ENCODE measurements at places on chromosomes 1 and 21.

- DNase-seq, result no peak
Measured at GRCh38 chr1:52153898-52154297, 12.0 kb downstream of the ZFYVE9 start.

DNA sequence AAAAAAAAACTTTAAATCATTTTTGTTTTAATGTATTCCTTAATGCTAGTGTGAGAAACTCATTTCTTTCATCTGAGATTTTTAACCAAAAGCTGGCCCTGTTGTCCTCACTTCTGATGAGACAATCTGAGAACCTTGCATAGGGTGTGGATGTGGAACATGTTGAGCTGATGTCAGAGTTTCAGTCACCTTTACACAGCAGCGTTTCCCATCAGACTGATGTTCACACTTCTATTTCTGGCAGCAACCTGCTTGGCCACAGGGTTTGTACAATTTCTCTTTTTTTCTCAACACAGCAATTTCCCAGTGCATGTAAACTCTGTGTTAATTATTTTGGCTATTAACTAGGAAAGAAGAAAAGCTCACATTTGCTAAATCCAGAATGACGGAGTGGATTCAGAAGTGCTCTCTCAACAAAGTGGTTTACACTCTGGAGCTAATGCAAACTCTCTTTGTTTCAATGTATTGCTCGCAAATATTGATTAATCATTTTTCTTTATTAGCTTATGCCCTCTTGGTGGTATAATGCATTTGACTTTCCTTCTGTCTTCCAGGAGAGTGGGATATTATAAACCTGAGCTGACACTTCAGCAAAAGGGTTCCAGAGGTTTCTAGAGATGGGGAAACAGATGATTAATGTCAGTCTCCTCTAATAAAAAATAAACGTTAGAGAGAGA is 70.5 kb upstream of the HSPA13 start:
- DNase-seq, result no peak

DNA sequence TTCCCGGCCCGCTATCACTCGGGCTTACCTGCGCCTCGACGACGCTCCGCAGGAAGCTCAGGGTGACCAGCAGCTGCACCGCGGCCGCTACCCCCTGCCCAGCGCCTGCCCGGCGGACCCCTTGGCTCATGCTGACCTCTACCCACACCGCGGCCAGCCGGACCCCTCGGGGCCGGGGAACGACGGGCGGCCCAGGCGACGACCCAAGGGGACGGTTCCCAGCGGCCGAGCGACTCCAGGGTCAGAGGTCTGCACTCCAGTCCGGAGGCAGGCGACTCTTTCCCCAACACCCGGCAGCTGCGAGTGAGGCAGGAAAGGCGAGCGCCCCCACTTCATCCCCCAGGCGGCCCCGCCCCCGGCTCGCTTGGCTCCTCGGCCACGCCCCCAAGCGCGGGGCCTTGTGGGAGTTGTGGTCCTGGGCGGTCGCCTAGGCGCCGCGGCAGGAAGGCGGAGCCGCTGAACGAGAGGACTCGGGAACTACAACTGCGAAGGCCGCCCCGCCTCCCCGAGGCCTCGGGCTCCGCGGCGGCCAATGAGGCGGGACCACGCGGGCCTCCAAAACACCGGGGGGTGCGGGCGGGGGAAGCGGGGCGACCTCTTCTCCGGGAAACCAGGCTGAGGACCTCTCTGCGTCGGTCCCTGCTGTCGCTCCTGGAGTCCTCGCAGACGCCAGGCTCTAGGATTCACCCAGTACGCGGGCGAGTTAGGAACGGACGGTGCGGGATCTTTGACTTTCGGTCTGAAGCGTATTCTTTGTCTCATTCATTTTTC is at the start of gene ERO1B:
TSS of gene ERO1B (minus strand) at position 305 of the 771 bp plus-strand sequence. CDS start at position 130, 175 bp downstream.
- DNase-seq, result peak; percentile 93

- no peak for DNase-seq
Measured at GRCh38 chr21:31182231-31183140, 144.2 kb upstream of the KRTAP19-8 start.

DNA sequence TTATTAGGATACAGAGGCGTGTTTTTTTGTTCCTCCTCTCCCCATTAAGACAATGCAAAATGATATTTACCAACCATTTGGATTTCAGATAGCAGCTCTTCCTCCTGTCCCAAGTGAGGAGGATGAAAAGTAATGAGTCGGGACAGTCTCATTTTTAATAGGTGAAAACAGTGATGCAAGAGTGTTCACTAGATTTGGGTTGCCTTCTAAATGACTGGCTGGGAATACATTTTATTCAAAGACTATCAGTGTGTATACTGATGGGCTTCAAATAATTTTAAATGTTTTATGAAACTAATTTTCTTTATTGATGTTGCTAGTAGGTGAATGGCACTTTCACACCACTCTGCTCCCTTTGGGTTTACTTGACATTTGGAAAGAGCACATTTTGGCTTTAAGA is 2.1 kb downstream of the RCOR3 start:
- no peak for DNase-seq

DNA sequence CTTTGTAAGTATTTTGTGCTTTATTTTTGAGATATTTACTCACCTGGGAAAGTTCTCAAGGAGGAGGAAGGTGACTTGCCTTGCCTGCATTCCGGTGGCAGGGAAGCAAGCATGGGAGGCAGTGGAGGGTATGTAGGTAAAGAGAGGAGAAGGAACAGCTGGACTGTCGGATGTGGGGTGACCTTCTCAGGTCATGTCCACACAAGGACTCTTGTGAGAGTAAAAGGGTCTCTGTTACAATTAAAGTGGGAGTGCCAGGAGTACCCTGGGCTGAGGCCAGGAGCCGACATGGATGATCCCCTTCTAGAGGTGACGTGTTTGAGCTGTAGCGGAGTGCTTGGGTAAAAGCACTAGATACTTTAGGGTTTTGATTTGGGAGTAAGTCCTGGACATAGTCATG is 25.0 kb downstream of the UBE4B start:
- DNase-seq, result no peak

DNA sequence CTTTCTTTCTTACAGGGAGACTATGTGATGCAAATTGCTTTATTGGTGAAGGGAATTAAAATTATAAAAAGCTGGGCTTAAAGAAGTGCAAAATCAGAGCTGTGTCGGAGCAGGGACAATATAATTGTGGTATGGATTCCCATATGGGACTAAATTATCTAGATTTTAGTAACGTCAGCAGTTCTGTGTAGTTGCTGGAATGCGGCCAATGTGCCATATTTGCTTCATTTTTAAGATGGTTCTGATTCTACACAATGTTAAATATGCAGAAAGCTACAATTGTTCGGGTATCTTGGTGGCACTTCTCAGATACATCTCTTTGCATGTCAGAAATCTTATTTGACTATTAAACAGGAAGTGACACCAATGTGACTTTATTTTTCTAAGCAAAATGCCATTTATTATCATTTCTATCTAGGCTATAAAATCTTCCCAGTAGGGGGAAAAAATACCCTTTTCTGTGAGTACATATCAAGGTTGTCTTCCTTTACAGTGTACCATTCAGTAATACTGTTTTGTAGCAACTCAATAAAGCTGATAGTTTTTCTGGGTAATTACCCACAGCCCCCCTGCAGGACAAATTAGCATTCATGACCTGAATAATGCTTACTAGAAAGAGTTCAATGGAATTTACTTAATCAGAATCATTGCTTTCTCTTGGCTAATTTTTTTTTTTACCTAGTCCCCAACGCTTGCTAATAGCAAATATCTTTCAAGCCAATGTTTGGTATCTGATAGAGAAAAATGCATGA is 288.3 kb upstream of the ADGRL2 start:
- no peak for DNase-seq

GRCh38 chr1:218874313-218874712 is 299.4 kb upstream of the LYPLAL1 start:
- no peak for DNase-seq

- DNase-seq, result no peak
Measured at GRCh38 chr1:54107131-54107530, 45.7 kb downstream of the CDCP2 start.

GRCh38 chr1:183635099-183635605 is 431 bp downstream of the ARPC5 start:
- DNase-seq, result no peak

DNA sequence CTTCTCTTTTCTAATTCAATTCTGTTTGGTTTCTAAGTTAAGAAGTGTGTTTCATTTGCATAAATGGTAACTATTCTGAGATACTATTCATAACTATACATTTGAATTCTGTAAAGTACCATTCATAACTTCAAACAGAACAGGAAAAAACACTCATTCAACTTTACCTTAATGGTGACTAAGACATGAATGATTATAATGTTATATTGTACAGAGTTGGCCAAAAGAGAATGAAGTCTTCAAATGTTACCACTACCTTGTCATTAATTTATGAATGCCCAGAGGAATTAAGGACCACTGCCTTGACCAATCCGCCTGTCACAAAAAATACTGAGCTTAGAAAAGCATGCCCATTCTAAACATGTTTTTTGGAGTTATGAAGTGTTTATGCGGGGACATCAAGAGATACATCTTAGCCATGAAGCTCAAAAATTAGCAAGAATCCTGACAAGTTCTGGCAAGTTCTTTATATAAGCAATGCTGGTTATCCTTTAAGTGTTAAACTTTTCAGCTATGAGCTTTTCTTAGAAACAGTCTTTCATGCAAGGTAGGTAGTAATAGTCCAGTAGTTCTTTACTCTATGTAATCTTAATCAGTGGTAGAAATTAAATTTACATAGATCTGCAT is 7.9 kb downstream of the WASF2 start:
- no peak for DNase-seq
